Activated CD8-positive, alpha-beta T cell treated with anti-CD3 and anti-CD28 coated beads, Interleukin-2, amount 10 ng/mL, durations not matched to agents 7 days and 5 days (primary cell): ENCODE measurements at places on chromosomes 16 and 17.

- no peak overlapping the region for H3K4me3 ChIP-seq
- H3K27ac ChIP-seq, result no peak overlapping the region
- no peak for DNase-seq
Measured at GRCh38 chr16:17496891-17497290, 26.1 kb upstream of the XYLT1 start.

- H3K4me3 ChIP-seq, result no peak overlapping the region
- peak; percentile 46 for DNase-seq
- no peak overlapping the region for H3K27ac ChIP-seq
- peaks cover 3% of the 10 kb centered on the region for H3K27me3 ChIP-seq
- H3K4me1 ChIP-seq, result peaks cover 24% of the 10 kb centered on the region
Measured at GRCh38 chr17:48882272-48882671, 10.3 kb upstream of the ATP5MC1 start.

GRCh38 chr16:10511829-10512228 is 68.6 kb downstream of the EMP2 start:
- H3K27me3 ChIP-seq, result peaks cover 8% of the 10 kb centered on the region
- no peaks in the 10 kb centered on the region for H3K4me1 ChIP-seq
- no peaks in the 10 kb centered on the region for H3K36me3 ChIP-seq
- no peak overlapping the region for H3K27ac ChIP-seq

GRCh38 chr17:13462673-13463124 is 139.0 kb downstream of the HS3ST3A1 start:
- H3K27me3 ChIP-seq, result no peaks in the 10 kb centered on the region
- DNase-seq, result no peak
- H3K4me3 ChIP-seq, result no peak overlapping the region

- H3K36me3 ChIP-seq, result peaks cover 10% of the 10 kb centered on the region
- no peak for DNase-seq
- peaks cover 36% of the 10 kb centered on the region for H3K4me1 ChIP-seq
Measured at GRCh38 chr16:81495321-81496234, 51.0 kb downstream of the CMIP start.

- no peaks in the 10 kb centered on the region for H3K27me3 ChIP-seq
- H3K4me1 ChIP-seq, result no peaks in the 10 kb centered on the region
- no peak overlapping the region for H3K27ac ChIP-seq
Measured at GRCh38 chr17:46916211-46916610, 6.7 kb upstream of the GOSR2 start.

GRCh38 chr16:17072104-17072503 is 398.7 kb downstream of the XYLT1 start:
- H3K4me1 ChIP-seq, result peaks cover 6% of the 10 kb centered on the region
- no peak overlapping the region for H3K27ac ChIP-seq
- H3K36me3 ChIP-seq, result no peaks in the 10 kb centered on the region

GRCh38 chr17:42684929-42685556 is 2.7 kb downstream of the CNTNAP1 start:
- H3K36me3 ChIP-seq, result no peaks in the 10 kb centered on the region
- H3K4me3 ChIP-seq, result no peak overlapping the region
- H3K4me1 ChIP-seq, result peaks cover 34% of the 10 kb centered on the region
- H3K27me3 ChIP-seq, result peaks cover 53% of the 10 kb centered on the region

GRCh38 chr17:32894245-32894644 is 17.3 kb upstream of the MYO1D start:
- no peaks in the 10 kb centered on the region for H3K4me1 ChIP-seq
- H3K27me3 ChIP-seq, result peaks cover 27% of the 10 kb centered on the region
- no peak overlapping the region for H3K27ac ChIP-seq
- DNase-seq, result no peak
- H3K36me3 ChIP-seq, result no peaks in the 10 kb centered on the region

- H3K4me3 ChIP-seq, result no peak overlapping the region
- H3K27me3 ChIP-seq, result no peaks in the 10 kb centered on the region
- no peak overlapping the region for H3K27ac ChIP-seq
- H3K4me1 ChIP-seq, result peaks cover 11% of the 10 kb centered on the region
Measured at GRCh38 chr17:17946093-17946492, 26.1 kb downstream of the TOM1L2 start.

- H3K4me3 ChIP-seq, result no peak overlapping the region
- H3K27ac ChIP-seq, result no peak overlapping the region
- no peaks in the 10 kb centered on the region for H3K27me3 ChIP-seq
Measured at GRCh38 chr17:57466017-57466471, 209.7 kb downstream of the MSI2 start.

- no peak overlapping the region for H3K4me3 ChIP-seq
- H3K4me1 ChIP-seq, result no peaks in the 10 kb centered on the region
- H3K27ac ChIP-seq, result no peak overlapping the region
- peaks cover 2% of the 10 kb centered on the region for H3K27me3 ChIP-seq
Measured at GRCh38 chr17:66240013-66240412, 10.8 kb upstream of the APOH start.

DNA sequence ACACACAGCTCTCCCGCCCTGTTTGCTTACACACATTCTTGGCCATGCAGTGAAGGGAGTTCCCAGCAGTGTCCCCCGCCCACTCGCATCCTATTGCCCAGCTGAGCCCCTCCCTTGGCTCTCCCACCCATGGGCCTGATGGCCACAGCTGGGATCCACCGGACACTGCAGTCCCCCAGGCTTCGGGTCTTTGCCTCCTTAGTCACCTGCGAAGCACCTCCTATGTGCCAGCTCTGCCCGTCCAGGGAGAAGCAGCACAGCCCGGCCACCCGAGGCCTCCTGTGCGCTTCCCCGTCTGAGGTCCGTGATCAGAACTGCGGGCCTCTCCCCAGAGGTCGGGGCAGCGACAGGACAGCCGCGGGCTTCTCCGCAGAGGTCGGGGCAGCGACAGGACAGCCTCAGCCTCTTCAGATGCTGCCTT is 136.9 kb downstream of the BANP start:
- H3K36me3 ChIP-seq, result no peaks in the 10 kb centered on the region
- no peaks in the 10 kb centered on the region for H3K27me3 ChIP-seq
- no peak overlapping the region for H3K4me3 ChIP-seq

GRCh38 chr16:80667251-80667560 is 126.4 kb downstream of the DYNLRB2 start:
- H3K27me3 ChIP-seq, result no peaks in the 10 kb centered on the region
- DNase-seq, result no peak
- peaks cover 4% of the 10 kb centered on the region for H3K4me1 ChIP-seq
- H3K27ac ChIP-seq, result no peak overlapping the region

GRCh38 chr16:87276091-87276701 is 41.0 kb downstream of the C16orf95 start:
- no peak overlapping the region for H3K4me3 ChIP-seq
- no peaks in the 10 kb centered on the region for H3K36me3 ChIP-seq
- H3K4me1 ChIP-seq, result peaks cover 12% of the 10 kb centered on the region
- no peak overlapping the region for H3K27ac ChIP-seq
- DNase-seq, result no peak

DNA sequence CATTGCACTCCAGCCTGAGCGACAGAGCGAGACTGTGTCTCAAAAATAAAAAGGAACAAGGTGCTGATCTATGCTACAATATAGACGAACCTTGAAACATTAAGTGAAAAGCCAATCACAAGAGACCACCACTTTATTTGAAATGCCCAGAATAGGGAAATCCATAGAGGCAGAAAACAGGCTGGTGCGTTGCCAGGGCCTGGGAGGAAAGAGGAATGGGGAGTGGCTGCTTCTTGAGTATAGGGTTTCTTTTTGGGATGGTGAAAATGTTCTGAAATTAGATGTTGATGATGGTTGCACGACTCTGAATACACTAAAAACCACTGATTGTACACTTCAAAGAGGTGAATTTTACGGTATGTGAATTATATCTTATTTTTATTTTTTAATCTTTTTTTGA is 20.3 kb upstream of the GLIS2 start:
- H3K36me3 ChIP-seq, result no peaks in the 10 kb centered on the region
- peaks cover 2% of the 10 kb centered on the region for H3K27me3 ChIP-seq
- DNase-seq, result no peak
- no peaks in the 10 kb centered on the region for H3K4me1 ChIP-seq
- no peak overlapping the region for H3K27ac ChIP-seq

DNA sequence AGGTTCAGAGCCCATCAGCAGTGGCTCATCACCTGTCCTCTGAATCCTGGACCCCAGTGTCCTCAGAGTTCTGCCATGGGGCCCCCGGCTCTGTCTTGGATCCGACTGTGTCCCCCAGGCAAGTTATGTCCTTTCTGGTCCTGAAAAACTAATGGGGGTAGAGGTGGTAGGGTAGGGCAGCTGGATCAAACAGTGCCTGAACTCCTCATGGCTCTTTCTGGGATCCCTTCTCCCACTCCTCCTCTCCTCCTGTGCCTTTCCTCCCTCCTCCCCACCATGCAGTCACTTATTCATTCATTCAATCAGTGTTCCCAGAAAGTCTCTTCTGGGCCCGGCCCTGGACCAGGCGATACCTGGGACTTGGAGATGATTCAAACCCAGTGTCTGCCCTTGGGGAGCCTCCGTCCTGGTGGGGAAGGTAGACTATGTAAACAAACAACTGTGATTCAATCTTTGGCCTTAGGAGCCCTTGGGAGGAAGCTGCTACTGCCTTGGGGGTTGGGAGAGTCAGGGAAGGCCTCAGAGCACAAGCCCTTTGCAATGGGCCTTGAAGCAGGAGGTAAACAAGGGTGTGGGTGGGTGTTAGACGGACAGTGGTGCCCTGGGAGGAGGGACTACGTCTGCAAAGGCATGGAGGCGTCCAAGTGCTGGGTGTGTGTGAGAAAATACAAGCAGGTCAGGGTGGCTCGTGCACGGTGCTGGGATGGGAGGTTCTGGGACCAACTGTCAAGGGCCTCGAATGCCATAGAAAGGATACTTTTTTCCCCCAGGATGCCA is 6.4 kb upstream of the FAM83G start:
- no peak overlapping the region for H3K4me3 ChIP-seq
- H3K27me3 ChIP-seq, result peaks cover 17% of the 10 kb centered on the region
- no peaks in the 10 kb centered on the region for H3K36me3 ChIP-seq
- H3K4me1 ChIP-seq, result no peaks in the 10 kb centered on the region
- no peak for DNase-seq

- no peak overlapping the region for H3K4me3 ChIP-seq
- peaks cover 41% of the 10 kb centered on the region for H3K4me1 ChIP-seq
- no peak overlapping the region for H3K27ac ChIP-seq
- H3K36me3 ChIP-seq, result peaks cover 49% of the 10 kb centered on the region
- H3K27me3 ChIP-seq, result no peaks in the 10 kb centered on the region
Measured at GRCh38 chr17:59778996-59779395, 71.5 kb downstream of the VMP1 start.

DNA sequence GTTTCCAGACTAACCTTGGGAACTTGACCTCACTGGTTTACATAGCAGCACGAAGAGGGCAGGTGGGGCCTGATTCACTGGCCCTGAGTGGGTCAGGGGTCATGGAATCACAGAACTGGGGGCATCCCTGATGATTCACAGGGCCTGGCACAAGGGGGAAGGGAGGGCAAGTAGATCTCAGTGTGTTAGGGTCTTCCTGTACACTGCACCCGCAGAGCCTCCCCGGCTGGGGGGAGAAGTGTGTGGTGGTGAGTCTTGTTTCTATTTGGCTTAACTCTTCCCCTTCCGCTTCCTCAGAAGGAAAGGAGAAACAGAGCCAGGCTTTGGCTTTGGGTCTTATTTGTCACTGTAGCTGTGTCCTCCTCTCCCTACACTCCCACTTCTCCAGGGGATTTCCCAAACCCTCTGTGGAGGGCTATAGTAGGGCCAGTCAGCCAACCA is 3.7 kb downstream of the STARD3 start:
- H3K27me3 ChIP-seq, result no peaks in the 10 kb centered on the region
- no peak for DNase-seq
- peak overlapping the region; percentile 23 for H3K4me3 ChIP-seq
- H3K4me1 ChIP-seq, result peaks cover 82% of the 10 kb centered on the region
- H3K27ac ChIP-seq, result peak overlapping the region; percentile 34

DNA sequence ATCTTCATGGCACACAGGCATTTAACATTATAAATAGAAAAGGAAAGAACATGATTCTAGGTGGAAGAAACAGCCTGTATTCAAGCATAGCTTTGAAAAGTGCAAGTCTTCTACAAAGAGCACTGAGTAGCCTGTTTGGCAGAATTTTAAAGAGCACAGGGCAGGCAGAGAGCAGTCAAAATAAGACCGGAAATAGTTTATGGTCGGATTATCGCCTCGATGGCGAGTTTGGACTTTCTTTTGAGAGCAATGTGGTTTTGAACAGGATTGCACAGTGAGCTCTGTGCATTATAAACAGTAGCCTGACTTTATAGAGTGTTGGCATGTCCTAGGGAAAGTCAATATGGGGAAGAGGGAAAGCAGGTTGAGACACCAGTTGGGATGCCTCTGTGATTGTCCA is 6.2 kb upstream of the TMEM100 start:
- no peaks in the 10 kb centered on the region for H3K36me3 ChIP-seq
- H3K27me3 ChIP-seq, result peaks cover 28% of the 10 kb centered on the region
- no peak overlapping the region for H3K27ac ChIP-seq
- no peak overlapping the region for H3K4me3 ChIP-seq

GRCh38 chr17:1491443-1492248 is 840 bp downstream of the MYO1C start:
- no peaks in the 10 kb centered on the region for H3K36me3 ChIP-seq
- peak; percentile 52 for DNase-seq
- H3K4me1 ChIP-seq, result peaks cover 33% of the 10 kb centered on the region
- peak overlapping the region; percentile 85 for H3K27ac ChIP-seq
- peak overlapping the region; percentile 79 for H3K4me3 ChIP-seq
- H3K27me3 ChIP-seq, result no peaks in the 10 kb centered on the region

GRCh38 chr17:61323909-61324868 is 75.5 kb upstream of the TBX2 start:
- DNase-seq, result no peak
- no peak overlapping the region for H3K4me3 ChIP-seq
- H3K4me1 ChIP-seq, result no peaks in the 10 kb centered on the region
- H3K27me3 ChIP-seq, result no peaks in the 10 kb centered on the region
- no peak overlapping the region for H3K27ac ChIP-seq

- H3K27ac ChIP-seq, result no peak overlapping the region
- H3K4me3 ChIP-seq, result no peak overlapping the region
- no peaks in the 10 kb centered on the region for H3K27me3 ChIP-seq
Measured at GRCh38 chr17:51813140-51813783, 345.3 kb downstream of the CA10 start.

GRCh38 chr16:79201436-79201835 is 399.1 kb downstream of the MAF start:
- no peak overlapping the region for H3K27ac ChIP-seq
- H3K4me3 ChIP-seq, result no peak overlapping the region
- no peak for DNase-seq
- no peaks in the 10 kb centered on the region for H3K4me1 ChIP-seq
- peaks cover 3% of the 10 kb centered on the region for H3K27me3 ChIP-seq

DNA sequence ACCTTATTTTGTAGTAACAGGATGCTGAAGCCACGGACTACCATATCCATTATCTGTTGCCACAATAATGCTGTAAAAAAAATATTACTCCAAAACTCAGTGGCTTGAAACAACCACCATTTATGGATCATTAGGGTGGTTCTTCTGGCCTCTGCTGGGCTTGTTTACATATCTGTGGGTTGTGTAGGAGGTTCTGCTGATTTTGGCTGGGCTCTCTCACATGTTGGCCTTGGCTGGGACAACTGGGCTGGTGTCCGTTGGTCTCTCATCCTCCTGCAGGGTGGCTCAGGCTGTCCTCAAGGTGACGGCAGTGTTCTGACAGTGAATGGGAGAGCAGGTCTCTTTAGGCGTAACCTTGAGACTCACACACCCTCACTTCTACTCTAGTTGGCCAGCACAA is 76.0 kb downstream of the GPR139 start:
- no peaks in the 10 kb centered on the region for H3K27me3 ChIP-seq
- no peaks in the 10 kb centered on the region for H3K4me1 ChIP-seq
- H3K27ac ChIP-seq, result no peak overlapping the region
- DNase-seq, result no peak
- H3K4me3 ChIP-seq, result no peak overlapping the region

- no peak overlapping the region for H3K27ac ChIP-seq
- peaks cover 10% of the 10 kb centered on the region for H3K27me3 ChIP-seq
- H3K4me1 ChIP-seq, result no peaks in the 10 kb centered on the region
- no peak overlapping the region for H3K4me3 ChIP-seq
Measured at GRCh38 chr16:17501321-17501720, 30.6 kb upstream of the XYLT1 start.

- H3K4me3 ChIP-seq, result peak overlapping the region; percentile 94
- peaks cover 68% of the 10 kb centered on the region for H3K4me1 ChIP-seq
- H3K27me3 ChIP-seq, result no peaks in the 10 kb centered on the region
- peak; percentile 39 for DNase-seq
Measured at GRCh38 chr17:7477392-7478275, 1.8 kb downstream of the ZBTB4 start.
